ENCODE measurements at places on chromosomes 3 and 15. TPM values are rescaled to one million over a fixed set of nuclear protein-coding genes. Genes with fewer than 3 reads are reported as not detected.

ATP10A gene
- 2.4 TPM for total RNA-seq

NLGN1 gene
- 0.90 TPM for total RNA-seq

RAB6B gene
- total RNA-seq, result 0.24 TPM

PLCL2 gene
- total RNA-seq, result 17.8 TPM

SERINC4 gene
- total RNA-seq, result 0.05 TPM

FAM107A gene
- total RNA-seq, result 7.9 TPM

RBP2 gene
- total RNA-seq, result 0.09 TPM

GPR62 gene
- 0.05 TPM for total RNA-seq

CRTAP gene
- 21.6 TPM for total RNA-seq

VPS8 gene
- total RNA-seq, result 36.1 TPM

BSN gene
- total RNA-seq, result 0.09 TPM

PAQR5 gene
- 0.14 TPM for total RNA-seq

SLC12A1 gene
- 0.05 TPM for total RNA-seq

EFL1 gene
- total RNA-seq, result 25.5 TPM

MIX23 gene
- 40.1 TPM for total RNA-seq

CD200 gene
- total RNA-seq, result 20.0 TPM

EPM2AIP1 gene
- total RNA-seq, result 22.6 TPM

P2RY12 gene
- total RNA-seq, result 2.9 TPM

CLDN1 gene
- total RNA-seq, result 9.5 TPM

SKOR1 gene
- 0.14 TPM for total RNA-seq

CPN2 gene
- 0.05 TPM for total RNA-seq

PLXNA1 gene
- total RNA-seq, result 7.6 TPM

CCR9 gene
- total RNA-seq, result 214 TPM

CLRN1 gene
- total RNA-seq, result under 0.01 TPM

TPRG1 gene
- 1.8 TPM for total RNA-seq

ZMYND10 gene
- 0.66 TPM for total RNA-seq

LNP1 gene
- 1.7 TPM for total RNA-seq

C3orf80 gene
- 0.05 TPM for total RNA-seq

PRTG gene
- 0.99 TPM for total RNA-seq

CNTN4 gene
- total RNA-seq, result 9.9 TPM

SGO1 gene
- total RNA-seq, result 11.1 TPM

TMCO5A gene
- total RNA-seq, result not detected

PRRT3 gene
- total RNA-seq, result 1.4 TPM

NRROS gene
- 6.3 TPM for total RNA-seq

TMEM40 gene
- total RNA-seq, result 0.76 TPM
